GM10248 (cell line): ENCODE measurements at places on chromosomes 1 and 21.
A peak's percentile ranks its signal among the peaks of the same experiment; 100 is the strongest.

DNA sequence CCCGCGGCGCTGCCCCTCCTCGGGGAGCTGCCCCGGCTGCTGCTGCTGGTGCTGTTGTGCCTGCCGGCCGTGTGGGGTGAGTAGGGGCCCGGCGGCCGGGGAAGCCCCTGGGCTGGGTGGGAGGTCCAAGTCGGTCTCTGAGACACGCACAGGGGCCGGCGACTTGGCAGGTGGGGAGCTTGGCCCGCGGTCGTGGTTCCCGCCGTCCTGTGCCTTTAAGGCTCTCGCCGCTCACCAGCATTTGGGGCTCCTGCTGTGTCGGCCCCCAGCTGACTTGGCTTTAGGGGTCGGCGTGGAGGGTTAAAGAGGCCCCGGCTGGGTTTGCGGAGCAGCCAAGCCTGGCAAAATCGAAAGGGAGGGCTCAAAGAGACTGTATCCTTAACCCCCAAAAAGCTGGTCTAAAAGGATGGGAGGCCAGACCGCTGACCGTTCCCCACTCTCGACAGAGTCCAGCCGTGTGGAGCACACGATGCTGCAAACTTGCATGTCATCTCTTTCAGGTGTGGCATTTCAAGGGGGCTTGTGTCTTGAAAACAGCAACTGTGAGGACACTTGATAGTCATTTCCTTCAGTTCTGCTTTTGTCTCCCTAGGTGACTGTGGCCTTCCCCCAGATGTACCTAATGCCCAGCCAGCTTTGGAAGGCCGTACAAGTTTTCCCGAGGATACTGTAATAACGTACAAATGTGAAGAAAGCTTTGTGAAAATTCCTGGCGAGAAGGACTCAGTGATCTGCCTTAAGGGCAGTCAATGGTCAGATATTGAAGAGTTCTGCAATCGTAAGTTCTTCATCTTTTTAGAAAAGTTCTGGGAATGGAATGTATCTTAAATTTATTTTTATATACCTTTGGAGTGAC is 540 bp downstream of the CD55 start:
- DNase-seq: no peak

DNA sequence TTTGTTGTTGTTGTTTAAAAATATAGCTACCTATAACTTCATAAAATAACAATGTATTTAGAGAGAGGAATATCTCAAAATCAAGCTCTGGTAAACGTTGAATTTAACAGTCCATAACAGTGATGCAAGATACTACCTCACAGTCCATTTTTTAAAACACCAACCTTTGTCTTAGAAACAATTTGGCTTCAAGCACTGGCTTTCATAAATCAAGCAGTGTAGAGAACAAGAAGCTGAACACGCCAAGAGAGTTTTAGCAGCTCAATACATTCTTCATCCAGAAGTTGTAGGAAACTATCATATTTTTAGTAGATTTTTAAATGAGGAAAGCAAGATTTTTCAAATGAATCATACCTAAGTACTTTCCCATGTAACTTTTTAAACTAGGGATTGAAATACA is 334.3 kb upstream of the ADAMTS5 start:
- no peak for DNase-seq

GRCh38 chr1:109243221-109243620 is 6.1 kb upstream of the CELSR2 start:
- no peak for DNase-seq

- DNase-seq: no peak
Measured at GRCh38 chr1:182118851-182119250, 57.3 kb upstream of the ZNF648 start.

DNA sequence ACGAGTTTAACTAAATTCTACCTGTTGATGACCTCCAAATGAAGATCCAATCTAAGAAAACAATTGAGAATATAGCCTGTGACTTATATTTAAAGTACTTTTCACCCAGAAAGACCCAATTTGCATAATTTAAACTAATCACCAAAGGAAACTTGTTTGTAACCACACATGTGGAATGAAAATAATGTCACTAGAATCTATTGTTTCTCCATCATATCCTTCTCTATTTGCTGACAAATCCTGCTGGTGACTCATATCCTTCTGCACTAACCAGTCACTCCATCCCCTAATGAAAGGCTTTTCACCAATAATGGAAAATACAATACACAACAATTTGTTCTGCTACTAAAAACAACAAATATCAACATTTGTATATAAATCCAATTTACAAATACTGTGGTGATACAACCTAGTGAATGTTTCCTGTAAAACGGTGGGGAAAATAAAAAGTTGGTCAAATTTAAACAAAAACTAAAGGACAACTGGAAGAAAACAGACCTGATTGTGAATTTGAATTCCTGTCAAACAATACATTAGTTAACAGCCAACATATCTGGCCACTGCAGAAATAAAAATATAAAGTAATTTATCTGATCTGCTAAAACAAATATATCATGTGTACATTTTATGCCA is 6.5 kb downstream of the PTP4A2 start:
- no peak for DNase-seq

DNA sequence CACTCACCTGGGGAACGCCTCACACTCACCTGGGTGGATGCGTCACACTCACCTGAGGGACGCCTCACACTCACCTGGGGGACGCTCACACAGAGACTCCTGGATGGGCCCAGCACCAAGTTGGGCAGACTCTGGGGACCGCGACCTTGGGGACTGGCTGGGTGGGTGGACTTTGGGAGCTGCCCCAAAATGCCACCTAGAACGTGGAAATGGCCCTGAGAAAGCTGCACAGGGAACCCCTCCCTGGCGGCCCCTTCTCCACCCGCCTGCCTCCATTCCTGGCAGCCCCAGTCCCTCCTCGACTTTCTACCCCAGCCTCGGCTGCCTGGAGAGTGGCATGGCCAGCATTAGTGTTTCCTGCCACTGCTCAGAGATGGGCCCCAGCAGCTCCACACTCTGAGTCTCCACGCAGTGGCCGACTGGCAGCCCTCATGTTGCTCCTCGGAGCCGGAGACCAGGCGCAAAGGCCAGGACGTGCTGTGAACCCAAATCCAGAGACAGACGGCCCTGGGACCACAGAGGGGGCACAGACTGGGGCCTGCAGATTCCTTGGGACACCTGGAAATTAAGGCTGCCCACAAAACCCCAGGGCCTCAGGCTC is 46.5 kb upstream of the ACTRT2 start:
- no peak for DNase-seq

DNA sequence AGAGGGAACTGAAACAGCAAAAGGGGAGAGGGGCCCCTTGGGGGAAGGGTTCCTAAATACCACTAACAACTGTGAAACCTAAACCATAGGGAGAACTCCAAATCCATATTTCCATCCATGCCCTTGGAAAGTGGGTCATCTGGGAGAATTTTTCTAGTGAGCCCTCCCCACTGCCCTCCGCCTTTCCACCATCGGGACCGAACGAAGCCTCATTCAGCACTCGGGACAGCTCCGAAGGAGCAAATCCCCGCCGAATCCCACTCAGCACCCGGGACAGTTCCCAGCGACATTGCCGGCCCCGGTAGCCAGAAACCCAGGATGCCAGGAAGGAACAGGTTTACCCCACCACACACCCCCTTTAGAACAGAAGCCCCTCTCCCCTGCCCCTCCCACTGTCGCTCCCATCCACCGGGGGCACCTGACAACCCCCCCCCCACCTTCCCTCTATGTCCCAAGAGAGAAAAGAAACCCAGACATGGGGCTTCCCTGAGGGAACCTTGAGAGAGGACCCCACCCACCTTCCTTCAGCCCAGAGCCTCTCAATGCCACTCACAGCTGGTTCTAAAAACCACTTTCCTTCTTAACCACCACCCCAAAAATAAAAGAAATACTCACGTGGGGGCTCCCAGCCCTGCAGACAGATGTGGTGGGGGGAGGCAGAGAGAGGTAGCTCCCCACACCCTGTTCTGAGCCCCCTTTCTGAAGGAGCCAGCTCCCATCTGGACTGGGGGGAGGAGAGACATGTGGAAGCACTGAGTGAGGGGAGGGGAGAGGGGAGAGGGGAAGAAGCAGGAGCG is 4.5 kb downstream of the DLGAP3 start:
- peak; percentile 78 for DNase-seq

- no peak for DNase-seq
Measured at GRCh38 chr1:69697340-69697739, 129.6 kb downstream of the LRRC7 start.

DNA sequence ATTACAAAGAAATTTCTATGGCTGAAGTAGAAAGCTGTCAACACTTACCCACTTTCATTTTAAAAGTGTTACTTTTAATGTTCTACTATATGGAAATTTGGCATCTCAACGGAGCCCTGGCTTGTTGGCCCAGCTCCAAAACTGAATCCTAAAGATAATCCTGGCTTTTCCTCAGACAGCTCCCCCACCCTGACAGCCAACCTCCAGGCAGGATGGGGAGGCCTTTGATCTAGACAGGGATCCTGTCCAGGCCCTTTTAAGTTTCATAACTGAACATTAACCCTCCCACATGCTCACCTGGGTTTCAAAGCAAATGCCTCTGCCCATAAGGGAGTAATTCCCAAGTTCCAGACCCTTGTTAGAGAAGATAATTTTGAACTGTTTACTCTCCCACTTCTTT is 99.3 kb upstream of the RALGPS2 start:
- DNase-seq: no peak

DNA sequence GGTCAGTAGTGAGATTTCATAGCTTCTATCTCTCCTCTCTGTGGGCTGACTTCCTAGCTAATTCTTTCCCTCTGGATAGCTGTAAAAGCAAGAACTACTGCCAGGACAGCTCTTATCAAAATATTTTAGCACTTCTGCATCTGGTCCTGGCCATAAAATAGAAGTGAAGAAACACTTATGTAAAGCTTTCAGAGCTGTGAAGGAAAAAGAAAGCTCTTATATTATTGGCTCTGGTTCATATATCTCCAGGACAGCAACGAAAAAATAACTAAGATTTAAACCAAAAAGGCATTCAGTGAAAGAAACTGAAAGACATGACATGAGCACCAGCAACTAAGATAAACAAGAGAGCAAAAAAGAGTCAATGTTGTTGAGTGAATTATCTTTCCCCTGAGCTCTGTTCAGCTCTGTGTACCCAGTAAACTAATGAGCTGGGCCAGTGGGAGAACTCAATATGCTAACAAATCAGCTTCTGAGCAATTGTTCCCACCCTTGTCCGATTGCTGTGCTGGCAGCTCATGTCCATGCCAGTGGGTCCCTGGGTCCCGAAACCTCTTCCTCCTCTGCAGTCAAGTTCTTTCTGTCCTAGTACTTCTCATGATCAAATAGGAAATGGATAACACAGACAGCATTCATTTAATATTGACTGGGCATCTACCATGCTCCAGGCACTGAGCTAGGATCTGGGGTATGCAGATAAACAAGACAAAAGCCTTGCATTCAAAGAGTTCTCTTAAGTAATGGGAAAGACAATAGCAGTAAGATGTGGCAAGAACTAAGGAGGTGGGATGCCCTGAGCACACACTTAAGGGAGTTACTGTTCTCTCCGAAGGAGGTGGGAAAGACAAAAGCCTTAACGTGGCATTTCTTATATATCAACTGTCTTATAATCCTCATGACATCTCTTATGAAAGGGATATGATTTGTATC is 45.3 kb upstream of the MAN1A2 start:
- DNase-seq: no peak

DNA sequence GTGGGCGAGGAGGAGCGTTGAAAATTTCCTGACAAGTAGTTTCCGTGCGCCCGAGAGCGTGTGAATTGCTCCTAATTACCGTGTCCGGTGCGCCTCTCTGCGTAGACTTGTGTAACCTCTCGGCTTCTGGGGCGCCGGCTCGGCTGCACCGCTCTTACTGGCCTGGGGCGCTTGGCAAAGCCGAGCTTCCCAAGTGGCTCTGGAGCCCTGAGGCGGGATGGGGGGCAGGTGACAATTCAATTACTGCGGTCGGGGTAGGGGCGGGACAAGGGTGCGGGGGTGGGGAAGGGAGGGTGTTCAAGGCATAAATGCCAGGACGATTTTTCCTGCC is 392 bp upstream of the DMRTA2 start:
- DNase-seq: peak; percentile 54

DNA sequence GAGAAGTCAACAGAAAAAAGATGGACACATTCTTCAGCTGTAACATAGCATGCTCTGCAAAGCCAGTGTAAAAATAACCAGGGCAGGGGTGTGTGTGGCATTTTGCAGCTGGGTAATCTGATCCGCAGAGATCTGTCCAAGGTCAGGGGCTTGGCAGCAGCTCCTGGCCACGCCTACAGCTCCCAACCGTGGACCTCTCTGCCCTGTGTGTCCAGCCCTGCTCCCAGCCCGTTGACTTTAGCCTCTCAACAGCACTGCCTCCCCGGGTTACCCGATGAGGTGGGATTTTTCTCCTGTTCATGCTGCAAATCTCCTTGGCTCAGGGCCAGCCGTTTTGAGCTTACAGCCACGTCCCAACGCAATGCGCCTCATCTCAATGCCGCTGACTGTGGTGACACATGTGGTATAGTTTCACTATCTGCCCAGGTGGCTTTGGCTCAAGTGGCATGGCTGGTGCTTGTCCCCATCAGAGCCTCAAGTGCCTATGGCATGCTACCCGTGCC is 68.1 kb downstream of the VWA5B1 start:
- no peak for DNase-seq

DNA sequence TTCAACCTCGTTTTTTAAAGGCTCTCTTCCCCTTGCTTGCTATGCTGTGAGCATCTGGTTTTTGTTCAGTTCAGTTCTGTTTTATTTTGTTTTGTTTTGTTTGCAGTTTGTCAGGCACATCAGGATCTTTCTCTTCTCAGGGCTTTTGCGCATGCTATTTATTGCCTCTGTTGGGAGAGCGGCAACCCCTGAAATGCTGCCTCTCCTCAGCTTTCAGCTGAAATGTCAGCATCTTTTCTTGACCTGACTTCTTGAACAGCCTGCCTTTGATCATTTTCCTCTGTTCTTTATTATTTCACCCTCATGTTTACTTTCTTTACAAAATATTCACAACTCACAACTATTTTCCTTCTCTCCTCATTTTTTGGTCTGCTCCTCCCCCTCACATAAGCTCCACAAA is 50.4 kb upstream of the RC3H1 start:
- DNase-seq: no peak
